Esophagus squamous epithelium (tissue), 5 donors: ENCODE measurements at places on chromosomes 12 and 14.

GRCh38 chr12:130161261-130162243 lies 712 bp upstream of the FZD10 start:
- DNase-seq, result no peak

GRCh38 chr12:80178846-80179245 lies 79.5 kb downstream of the OTOGL start:
- DNase-seq, result no peak

GRCh38 chr12:31783556-31783955 lies 54.7 kb upstream of the AMN1 start:
- no peak for DNase-seq

DNA sequence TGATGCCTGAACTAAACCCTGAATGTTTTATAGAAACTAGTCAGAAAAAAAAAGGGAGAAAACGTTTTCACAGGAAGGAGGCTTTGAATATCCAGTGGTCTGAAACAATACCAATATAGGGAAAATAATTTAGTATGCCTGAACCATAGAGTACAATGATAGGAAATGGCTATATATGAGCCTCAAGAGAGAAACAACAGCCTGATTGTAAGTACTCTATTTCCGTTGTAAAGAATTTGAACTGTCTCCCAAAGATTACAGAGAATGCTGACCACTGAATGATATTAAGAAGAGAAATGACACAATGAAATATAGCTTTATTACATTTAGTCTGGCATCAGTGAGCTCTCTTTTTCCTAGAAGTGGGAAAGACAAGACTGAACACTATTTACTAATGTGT lies 5.5 kb upstream of the GABARAPL1 start:
- no peak for DNase-seq

DNA sequence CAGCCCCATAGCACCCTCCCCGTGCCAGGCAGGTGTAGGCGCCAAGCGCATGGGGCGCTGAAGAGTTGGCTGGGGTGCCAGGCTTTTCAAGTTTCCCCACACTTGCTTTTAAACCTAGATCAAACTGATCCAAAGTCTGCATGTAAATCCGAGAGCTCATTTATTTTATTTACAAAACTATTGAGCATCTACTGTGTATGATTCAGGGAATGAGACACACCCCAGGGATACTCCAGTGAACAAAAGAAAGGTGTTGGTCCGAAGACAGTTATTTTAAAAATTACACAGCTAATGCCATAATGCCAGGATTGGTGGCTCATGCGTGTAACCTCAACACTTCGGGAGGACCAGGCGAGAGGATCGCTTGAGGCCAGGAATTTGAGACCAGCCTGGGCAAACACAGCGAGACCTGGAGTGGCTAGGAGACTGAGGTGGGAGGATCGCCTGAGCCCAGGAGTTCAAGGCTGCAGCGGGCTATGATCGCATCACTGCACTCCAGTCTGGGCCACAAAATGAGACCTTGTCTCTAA lies 780 bp upstream of the SLC41A2 start:
- DNase-seq, result no peak

DNA sequence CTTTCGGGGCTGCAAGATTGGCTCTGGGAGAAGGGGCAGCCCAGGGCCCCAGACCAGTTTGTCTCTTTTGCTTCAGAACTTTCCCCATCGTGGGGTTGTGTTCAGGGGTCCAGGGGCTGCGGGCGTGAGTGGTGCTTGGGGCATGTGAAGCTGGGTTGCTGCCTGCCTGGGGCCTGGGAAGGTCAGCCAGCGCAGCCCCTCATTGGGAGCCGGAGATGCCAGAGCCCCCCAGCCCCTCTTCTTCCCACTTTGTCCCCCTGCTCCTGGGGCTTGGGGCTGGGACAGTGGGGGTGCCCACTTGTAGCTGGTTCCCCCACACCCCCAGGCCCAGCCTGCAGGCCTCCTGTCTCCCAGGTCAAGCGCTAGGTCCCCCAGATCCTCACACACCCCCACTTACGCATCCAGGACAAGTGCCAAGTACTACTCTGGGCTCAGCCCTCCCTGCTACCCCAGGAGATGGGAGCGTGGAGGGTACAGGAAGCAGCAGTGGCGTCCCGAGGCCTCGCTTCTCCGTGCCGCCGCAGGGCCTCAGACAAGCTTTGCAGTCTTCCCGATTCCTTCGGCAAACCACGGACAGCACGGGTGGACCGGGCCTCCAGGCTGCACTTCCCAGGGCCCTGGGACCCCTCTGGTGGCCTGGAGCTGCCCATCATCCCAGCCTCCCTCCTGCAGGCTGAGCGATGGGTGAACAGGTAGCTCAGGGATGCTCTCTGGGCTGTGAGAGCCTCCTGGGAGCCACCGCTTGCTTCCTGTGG lies 41.5 kb downstream of the PACS2 start:
- DNase-seq, result no peak

- no peak for DNase-seq
Observed at GRCh38 chr12:25051171-25051570, 102.3 kb upstream of the BCAT1 start.

GRCh38 chr14:58282925-58283593 lies 15.3 kb upstream of the ARID4A start:
- no peak for DNase-seq

GRCh38 chr14:100142073-100143040 lies 17.1 kb downstream of the DEGS2 start:
- no peak for DNase-seq

GRCh38 chr14:75539162-75539560 lies 16.9 kb downstream of the BATF start:
- no peak for DNase-seq

- DNase-seq, result no peak
Observed at GRCh38 chr12:101832030-101832429, 1.3 kb upstream of the GNPTAB start.

DNA sequence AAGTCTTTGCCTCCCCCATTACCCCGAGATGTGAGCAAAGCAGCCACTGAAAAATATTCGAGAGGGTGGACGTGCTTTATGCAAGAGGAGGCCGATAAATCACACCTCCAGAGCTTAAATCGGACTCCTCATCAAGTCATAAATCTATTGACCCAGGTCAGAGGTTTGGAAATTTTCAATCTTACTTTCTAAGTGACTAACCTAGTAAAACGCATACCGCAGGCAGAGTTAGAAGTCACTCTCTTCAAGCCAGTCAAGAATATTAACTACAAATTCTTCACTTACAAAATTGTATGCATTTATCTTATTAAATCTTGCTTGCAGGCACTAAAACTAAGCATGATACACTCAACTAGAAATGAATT lies 34.9 kb downstream of the GPHB5 start:
- DNase-seq, result no peak

- DNase-seq, result no peak
Observed at GRCh38 chr14:55927028-55927427, 191.2 kb upstream of the PELI2 start.

- no peak for DNase-seq
Observed at GRCh38 chr14:76810953-76811400, 1.7 kb downstream of the ANGEL1 start.

GRCh38 chr14:85533861-85534291 lies 3.9 kb downstream of the FLRT2 start:
- no peak for DNase-seq

- no peak for DNase-seq
Observed at GRCh38 chr12:22268406-22268805, 66.1 kb downstream of the ST8SIA1 start.

DNA sequence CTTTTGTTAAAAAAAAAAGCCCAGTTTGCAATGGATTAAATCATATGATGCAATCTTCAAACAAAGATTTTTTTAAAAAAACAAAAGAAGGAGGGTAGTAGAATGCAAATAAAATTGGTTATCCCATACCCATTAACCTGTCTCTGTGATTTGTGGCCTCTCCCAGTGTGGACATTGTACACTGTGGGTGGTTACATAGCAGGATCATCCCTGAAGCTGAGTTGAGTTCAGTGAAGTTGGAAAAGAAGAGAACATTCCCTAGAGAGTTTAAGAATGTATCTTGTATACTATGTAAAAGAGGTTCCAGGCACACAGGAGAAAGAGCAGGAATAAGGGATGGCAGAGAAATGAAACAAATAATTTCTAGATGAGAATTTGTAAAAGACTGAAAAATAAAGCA lies 142.4 kb upstream of the SLC16A7 start:
- DNase-seq, result no peak

GRCh38 chr14:78319887-78320635 lies 149.9 kb downstream of the NRXN3 start:
- DNase-seq, result no peak

- no peak for DNase-seq
Observed at GRCh38 chr14:84544486-84545131, 985.3 kb upstream of the FLRT2 start.

DNA sequence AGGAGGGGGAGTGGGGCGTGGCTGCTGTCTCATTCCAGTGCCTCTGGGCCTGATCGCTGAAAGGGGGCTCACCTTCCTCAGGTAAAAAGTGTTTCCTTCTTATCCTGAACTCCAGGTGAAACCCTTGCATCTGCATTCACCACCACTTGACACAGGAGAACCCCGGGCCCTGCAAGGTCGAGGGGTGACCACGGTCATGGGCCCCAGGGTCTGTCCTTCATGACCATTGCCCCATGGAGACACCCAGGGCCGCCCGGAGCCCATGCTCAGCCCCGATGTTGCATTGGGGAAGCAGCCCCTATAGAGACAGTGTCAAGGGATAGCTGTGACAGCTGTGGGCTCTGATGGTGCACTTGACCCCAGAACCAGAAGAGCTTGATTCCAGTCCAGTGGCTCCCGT lies 34.4 kb upstream of the DYNC1H1 start:
- no peak for DNase-seq

DNA sequence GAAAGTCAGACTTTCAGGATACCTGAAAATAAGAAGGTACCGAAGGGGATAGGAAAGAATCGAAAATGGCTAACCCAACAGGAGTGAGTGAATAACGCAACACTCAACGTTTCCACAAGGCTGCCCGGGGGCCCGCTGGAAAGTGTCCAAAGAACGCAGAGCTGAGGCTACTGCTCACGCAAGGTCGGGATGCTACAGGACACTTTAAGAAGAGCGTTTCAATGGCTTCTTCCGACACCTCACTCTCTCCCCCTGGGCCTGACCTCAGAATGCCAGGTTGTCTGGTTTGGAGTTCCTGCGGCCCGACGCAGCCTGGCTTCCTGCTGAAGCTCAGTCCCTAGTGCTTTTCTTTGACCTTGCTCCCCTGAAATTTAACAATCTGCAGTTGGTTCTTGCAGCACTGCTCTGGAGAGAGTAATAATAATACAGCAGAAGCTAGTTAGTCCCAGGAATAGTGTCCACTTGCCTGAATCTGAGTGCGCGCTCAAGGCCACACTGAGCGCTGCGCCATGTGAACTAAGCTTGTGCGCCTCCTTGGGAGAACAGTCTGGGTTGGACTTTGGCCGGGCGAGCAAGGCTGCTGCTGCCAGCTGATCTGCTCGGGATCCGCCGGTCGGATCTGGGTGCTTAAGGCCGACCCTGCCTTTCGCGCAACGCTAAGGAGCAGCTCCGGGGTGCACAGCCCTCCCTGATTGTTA lies 2.0 kb upstream of the ALX1 start:
- no peak for DNase-seq

- DNase-seq, result no peak
Observed at GRCh38 chr14:103078860-103079587, 5.0 kb upstream of the LBHD2 start.

DNA sequence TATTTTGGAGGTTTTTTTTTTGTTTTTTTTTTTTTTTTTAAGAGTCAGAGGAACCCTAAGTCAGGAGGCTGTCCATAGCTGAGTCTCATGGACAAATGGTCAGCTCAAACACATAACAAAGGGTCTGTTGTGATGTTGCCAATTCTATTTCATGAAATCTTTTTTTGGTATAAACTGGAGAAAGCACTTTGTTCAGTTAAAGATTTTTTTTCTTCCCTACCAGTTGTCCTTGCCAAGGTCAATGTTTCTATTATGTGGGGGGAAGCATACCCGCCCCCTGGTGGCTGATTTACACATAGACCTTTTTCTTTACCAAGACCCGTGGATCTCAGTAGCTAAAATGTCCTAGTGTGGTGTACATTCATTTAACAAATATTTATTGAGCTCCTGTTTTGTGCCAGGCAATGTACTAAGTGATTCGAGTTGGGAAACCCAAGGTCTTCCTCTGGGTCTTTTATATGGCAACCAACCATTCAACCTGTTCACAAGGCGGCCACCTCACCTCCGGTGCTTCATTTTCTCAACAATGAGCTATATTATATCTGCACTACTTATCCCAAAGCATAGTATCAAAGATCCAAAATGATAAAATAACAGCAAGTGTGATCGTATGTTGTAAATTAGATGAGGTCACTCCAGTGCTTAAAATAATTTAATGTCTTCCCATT lies 214.5 kb downstream of the PAH start:
- no peak for DNase-seq

DNA sequence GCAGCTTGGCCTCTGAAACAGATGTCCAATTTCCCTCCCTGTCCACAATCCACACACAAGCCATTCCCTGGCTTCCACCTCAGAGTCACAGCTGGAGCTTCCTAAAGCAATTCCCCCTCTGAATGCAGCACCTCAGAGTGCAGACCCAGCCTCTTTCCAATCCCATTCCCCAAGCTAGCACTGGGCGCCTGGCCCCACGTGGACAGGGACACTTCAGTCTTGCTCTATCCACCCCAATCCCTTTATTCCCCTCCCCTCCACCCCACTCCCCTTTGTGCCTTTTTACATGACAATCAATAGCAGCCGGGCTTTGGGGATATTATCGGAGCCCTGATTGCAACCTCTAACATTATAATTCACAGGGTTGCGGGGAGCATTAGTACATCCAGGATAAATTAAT lies 292.6 kb downstream of the TTC8 start:
- no peak for DNase-seq

- DNase-seq, result no peak
Observed at GRCh38 chr14:31435276-31435675, 14.9 kb upstream of the HEATR5A start.

- no peak for DNase-seq
Observed at GRCh38 chr12:27604431-27604830, 80.4 kb downstream of the PPFIBP1 start.

- DNase-seq, result no peak
Observed at GRCh38 chr12:52216100-52216499, 16.9 kb upstream of the KRT7 start.

GRCh38 chr12:8077207-8077606 lies 4.9 kb upstream of the NECAP1 start:
- no peak for DNase-seq

DNA sequence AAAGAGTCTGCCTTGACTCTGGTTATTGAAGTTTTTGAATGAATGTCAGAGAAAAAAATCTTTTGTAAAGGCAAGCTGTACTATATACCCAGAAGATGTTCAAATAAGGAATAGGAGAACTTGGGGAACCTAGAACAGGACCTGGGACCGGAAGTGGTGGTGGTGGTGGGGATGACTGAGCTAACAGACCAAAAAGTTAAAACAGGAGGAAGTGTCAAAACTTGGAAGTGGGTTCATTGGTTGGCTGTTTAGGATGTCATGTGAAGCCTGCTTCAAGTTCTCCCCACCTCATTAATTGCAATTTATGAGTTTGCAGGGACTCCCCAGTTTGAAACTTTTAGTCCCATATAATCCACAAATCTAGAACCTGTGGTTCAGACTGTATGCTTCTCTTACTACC lies 26.2 kb downstream of the PLXNC1 start:
- peak; percentile 3 for DNase-seq

DNA sequence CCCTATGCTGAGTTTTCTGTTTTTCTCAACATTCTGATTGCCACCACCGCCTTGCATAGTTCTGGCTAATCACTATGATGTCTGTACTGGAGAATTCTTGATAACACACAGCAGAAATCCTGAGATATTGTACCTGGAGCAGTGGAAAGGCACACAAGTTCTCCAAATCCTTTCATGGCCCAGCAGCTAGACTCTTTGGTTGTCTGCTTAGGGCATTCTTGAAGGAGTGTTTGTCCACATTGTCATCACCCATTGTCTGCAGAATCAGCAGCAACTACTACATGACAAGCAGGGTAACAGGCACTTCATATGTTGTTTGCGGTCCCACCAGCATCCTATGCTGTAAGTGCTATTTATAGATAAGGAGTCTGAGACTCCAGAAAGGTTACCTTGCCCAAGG lies 128.9 kb downstream of the DAAM1 start:
- DNase-seq, result no peak
